Midbrain (tissue), 1 donor: ENCODE measurements at places on chromosomes 5 and 9.

GRCh38 chr9:32260151-32260862, 124.1 kb upstream of the ACO1 start:
- no peak for DNase-seq

DNA sequence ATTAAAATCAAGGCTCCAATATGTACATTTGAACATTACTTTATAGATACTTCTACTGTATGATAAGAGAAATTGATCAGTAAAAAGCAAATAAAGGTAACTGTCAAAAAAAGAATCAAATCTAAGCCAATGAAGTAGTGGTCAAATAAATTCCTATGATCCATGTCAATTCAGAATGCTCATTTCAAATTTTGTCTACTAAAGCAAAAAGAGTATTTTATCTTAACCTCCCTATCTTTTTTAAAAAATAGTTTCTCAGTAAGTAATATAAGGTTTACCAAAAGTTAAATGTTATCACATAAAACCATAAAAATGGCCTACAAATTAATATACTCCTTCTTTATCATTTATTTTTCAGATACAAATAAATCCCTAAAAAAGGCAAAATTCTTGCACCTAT, 165.9 kb downstream of the AGTPBP1 start:
- no peak for DNase-seq

DNA sequence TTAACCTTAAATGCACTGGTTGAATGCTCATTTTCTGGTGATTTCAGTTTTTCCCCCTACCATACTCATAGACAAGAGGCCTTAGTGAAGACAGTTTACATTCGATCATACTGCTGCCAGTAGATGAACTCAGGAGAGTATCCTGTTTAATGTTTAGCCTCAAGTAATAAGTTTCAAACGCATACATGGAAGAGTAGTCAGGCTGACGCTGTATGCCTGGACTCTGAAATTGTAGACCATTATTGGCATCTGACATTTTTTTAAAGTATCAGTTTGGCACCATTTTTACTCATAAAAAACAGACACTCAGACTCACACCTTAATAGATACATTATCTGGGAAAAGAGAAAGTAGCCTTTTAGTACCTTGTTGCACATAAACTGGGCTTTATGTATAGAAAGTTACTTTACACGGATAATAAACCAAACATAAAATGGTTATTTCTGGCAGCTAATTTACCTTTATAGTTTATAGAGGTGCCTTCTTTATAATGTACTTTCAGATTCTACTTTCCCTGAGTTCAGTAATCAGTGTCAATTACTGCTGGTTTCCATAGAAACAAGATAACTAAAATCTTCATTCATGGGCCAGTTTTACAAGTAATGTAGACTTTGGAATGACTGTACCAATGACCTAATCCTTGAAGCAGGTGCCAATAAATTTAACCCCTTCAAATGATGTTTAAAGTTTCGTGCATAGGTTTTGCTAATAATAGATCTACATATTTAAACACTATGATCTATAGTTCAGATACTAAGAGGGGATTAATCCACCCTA, 183.8 kb upstream of the ITGA1 start:
- no peak for DNase-seq

DNA sequence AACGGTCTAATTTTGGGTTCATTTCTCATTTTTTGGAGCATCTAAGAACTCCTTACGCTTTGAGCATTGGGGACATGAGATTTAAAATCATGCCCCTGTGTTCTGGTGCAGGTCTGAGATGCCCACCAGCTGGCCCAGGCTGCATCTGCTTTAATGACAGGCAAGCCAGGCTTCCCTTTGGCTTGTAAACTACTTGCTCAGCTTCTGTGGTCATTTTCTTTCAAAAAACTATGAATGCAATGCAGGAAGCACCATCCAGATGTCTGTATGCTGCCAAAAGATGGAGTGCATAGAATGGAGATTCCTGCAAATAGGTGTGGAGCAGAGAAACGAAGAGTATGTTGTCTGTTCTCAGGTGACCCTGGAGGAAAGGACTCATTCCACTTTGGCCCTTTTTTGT, 399.9 kb upstream of the ADAMTSL1 start:
- DNase-seq = no peak

DNA sequence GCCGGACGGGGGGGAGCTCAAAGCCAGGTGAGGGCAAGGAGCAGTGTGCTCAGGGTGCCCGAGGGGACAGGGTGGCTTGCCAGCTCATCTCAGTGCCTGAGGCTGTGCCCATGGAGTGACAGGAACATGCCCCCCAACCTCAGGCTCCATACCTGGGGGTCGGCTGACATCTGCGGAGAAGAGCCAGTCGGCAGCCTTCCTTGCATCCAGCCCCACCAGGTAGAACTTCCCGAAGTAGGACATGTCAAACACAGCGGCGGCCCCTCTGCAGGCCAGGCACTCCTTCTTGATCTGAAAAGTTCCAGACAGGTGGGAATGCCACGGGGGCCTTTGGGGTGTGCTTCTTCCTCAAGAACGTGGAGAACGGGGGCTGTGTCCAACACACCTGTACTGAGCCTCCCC, 42.1 kb downstream of the SARDH start:
- no peak for DNase-seq

- DNase-seq = no peak
Observed at GRCh38 chr9:86324901-86325300, 29.3 kb downstream of the TUT7 start.

- DNase-seq = no peak
Observed at GRCh38 chr9:89005323-89005722, 14.1 kb downstream of the S1PR3 start.
